ENCODE measurements at places on chromosomes 2 and 18. TPM values are rescaled to one million over a fixed set of nuclear protein-coding genes. Genes with fewer than 3 reads are reported as not detected.

DNA sequence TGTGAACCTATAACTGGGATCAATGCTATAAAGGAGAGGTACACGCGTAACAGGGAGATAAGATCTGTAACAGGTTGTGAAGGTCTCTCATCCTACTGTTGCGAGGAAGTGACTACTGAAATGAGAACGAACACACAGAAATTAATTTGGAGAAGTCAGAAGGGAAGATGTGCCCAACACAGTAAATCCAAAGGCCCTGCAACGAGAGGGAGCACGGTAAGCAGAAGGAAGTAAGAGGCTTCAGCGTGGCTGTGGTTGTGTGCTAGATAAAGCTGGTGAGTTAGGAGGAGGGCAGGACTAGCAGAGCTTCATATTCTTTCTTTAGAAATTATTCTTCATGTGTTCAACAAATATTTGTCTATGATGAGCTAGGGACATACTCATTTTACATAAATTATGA lies 2.5 kb upstream of the ATG16L1 start:
- DNase-seq: no peak

DNA sequence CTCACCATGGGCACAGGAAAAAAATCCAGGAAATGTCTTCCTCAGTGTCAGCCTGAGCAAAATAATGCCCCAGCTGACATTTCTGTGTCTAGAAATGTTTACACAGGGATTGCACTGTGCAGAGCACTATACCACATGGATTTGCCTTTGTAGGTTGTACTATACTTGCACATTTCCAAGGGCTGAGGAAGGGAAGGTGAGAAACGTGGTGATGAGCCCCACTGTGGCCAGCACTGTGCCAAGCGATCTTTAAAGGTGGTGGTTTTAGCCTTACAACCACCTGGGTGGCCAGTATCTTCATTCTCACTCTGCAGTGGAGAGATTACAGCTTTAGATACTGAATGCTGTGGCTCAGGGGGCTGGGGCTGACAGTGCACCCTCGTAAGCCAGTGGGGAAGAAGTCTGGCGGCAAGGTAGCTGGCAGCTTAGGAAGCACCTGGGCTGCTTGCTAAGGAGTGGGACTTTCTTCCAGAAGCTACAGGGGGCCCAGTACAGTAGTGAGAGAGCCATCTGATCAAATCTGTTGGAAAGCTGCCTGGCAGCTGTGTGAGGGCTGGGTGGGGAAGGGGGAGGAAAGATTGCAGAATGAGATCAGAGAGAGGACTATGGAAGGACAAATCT lies 81.4 kb upstream of the MSH2 start:
- DNase-seq: no peak

Gene ALKAL2
- polyA plus RNA-seq: not detected

DNA sequence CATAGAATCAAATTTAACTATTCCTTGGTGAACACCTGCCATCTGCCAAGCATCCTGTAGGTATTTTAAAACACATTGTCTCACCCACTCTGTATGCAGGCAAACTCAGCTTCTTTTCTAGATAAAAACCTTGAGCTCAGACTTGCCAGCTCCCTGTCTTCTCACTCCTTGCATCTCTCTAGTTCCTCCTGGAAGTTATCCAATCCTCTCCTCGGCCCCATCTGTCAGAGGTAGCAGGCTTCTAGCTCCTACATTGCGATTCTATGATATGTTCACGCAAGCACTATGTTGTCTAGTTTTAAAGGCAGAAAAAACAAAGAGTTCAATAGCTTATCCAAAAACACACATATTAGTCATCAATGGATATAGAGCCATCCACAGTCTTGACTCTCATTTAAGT lies 67.0 kb upstream of the APCDD1 start:
- DNase-seq: no peak

GRCh38 chr2:85308896-85309555 lies 18.8 kb downstream of the TGOLN2 start:
- DNase-seq: no peak

GRCh38 chr2:15645720-15646385 lies 54.2 kb downstream of the DDX1 start:
- DNase-seq: no peak

DNA sequence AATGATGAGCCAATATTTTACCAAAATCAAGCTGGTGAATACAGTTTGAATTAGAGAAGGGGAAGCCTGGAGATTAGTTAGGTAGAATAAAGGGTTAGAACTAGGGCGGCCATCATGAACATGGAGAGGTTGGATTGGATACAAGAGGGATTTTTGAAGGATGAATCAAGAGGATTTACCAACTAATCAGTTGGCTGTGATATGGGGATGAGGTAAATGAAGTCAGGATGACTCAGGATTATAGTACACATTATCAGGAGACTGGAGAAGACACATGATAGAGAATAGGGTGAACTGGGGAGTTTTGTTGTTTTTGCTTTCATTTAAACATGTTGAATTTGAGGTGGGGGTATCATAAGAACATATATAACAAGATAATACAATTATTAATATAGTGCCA lies 73.8 kb upstream of the PROKR1 start:
- DNase-seq: no peak

Gene MCFD2
- 45.8 TPM for polyA plus RNA-seq

DNA sequence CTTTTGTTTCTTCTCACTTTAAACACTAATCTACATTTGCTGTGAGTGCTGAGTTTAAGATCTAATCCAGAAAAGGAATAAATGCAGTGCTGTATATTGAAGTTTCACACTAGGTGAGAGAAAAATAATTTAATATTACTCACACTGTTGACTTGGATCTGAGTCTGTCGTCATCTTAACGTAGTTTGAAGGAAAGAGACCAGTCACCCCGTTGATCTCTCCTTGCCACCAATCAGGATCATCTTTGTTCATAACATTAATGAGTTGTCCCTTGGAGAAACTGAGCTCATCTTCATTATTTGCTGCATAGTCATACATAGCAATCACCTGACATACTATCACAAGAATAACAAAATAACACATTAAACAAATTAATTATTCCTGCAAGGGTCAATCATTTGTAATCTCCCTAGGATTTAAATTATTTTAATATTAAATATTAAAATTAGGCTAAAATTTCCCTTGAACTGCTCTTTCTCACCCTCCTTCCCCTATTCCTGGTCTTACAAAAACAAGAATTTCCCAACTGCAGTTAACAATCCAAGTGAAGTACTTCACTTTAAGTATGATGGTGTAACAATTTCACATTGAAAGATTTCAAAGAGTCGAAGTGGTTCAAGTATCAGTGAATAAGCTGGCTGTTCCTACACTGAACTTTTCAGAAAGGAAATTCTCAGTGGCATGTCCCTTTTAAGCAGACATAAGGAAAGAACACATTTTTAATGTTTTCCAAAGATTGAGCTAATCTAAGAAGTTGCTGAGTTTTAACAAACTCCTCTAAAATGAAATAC lies 71.3 kb downstream of the FAM228A start:
- no peak for DNase-seq

DNA sequence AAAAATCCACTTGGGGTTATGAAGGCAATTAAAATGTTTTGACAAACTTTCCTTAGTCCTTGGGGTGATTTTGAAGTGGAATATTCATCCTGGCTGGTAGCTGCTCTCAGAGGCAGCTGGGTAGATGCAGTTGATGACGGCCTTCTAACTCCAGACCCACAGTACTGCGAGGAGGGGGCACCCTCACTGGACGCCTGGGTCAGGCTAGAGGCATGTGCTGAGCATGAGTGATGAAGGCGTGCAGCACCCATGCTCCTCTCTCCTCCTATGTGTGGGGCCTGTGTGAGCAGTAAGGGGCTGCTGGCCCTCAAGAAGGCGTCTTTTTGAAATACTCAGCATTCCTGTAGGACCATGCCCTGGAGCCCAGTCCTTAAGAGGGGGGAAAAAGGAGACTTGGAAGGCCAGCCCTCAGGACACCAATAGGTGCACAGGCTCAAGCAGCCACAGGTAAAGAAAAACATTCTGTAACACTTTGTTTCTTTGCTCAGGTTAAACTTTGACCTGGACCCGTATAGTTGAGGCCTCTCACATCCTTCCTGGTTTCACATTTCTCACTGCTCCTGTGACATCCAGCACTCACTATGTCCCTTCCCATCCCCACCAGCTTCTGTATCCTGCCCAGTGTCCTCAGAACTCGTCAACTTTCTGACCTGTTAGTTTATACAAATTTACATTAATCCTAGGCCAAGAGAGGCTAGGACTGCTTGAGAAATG lies 64.4 kb downstream of the CD8B2 start:
- no peak for DNase-seq

Gene SGPP2
- polyA plus RNA-seq: 0.03 TPM

DNA sequence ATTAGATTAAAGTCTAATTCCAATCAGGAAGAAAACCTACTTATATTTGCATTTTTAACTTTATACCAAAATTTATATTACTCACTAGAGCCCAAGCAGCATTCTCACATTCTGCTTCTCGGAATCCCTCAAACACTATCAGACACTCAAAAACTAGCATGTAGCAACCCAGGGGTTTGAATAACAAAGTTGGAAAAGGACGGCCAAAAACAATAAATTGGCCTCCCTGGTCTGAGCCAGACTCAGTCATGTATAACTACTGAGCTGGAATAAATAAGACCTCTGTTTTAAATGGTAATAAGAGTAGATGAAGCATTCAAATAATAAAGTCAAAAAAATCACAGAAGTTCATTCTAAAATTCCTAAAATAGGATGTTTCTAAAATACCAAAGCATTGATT lies 290.9 kb downstream of the IRS1 start:
- no peak for DNase-seq

DNA sequence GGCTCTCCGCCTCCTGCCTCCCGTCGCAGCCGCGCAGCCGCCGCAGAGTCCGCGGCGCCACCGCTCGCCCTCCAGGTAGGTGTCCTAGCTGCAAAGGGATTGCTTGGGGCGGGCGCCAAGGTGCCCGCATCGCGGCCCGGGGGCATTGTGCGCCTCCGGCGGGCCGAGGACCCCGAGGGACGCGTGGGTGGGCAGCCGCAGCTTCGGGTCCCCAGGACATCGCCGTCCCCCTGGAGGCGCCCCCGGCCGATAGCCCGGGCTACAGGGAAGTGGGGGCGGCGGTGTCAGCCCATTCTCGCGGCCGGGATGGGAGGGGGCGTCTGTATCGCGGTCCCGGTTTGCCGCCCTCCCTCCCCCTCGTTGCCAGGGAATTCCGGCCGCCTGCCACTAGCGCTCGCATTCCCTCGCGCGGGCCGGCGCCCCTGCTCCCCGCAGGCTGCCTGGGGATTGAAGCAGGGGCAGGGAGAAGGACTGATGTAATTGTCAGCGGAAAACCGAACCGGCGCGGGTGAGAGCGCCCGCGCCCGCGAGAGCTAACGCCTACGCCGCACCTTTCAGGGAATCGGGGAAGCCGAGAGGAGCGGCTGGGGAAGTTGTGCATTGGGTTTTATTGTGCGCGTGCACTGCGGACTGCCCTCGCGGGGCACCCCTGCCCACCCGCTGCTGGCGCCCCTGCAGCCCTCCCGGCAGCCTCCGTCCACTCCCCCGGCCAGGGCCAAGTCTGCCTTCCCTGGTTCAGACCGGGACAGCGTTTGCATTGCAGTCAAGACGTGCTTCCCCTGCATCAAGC lies 483 bp downstream of the OSBPL6 start:
- DNase-seq: no peak

Gene POTEF
- not detected for polyA plus RNA-seq

- DNase-seq: no peak
Observed at GRCh38 chr2:88824951-88825350, 133.5 kb downstream of the RPIA start.

DNA sequence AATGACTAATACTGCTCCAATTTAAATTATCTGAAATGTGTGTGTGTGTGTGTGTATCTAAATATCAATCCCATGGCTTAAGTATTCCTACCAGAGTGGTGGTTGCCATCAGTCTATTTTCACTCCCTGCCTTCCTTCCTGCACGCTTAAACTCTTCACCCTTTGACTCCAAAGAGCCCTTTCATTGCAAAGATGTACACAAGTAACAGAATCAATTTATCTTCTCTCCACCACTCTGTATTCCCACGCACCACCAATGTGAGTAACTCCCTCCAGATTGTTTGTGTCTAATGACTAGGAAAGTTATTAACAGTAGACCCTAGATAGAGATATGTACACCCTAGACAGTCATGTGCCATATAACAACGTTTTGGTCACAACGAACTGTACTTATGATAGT lies 42.8 kb downstream of the ARL6IP6 start:
- no peak for DNase-seq

DNA sequence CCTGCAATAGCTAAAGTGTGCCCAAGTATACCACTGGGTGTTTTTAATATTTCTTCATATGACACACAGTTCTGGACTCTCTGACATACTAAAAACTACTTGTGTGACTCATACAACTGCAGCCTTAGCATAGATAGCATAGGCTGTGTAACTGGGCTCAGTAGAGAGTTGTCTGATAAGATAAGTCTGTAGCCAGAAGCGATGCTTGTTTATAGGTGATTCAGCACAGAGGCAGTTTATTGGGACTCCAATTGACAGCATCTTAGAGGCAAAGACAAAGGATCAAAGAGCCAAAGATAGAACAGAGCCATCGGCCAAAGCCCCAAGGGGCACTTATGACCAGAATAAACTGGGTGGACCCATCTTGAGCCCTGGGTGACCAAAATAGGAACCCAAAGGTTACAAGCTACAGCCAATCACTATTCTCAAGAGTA lies 42.3 kb downstream of the AAK1 start:
- peak; percentile 86 for DNase-seq

- DNase-seq: no peak
Observed at GRCh38 chr2:221330436-221330835, 241.7 kb downstream of the EPHA4 start.

Gene ASNSD1
- 21.9 TPM for polyA plus RNA-seq

All from foreskin keratinocyte (primary cell).